COR-L47 (cell line): ENCODE measurements at places on chromosomes 16 and 17.

DNA sequence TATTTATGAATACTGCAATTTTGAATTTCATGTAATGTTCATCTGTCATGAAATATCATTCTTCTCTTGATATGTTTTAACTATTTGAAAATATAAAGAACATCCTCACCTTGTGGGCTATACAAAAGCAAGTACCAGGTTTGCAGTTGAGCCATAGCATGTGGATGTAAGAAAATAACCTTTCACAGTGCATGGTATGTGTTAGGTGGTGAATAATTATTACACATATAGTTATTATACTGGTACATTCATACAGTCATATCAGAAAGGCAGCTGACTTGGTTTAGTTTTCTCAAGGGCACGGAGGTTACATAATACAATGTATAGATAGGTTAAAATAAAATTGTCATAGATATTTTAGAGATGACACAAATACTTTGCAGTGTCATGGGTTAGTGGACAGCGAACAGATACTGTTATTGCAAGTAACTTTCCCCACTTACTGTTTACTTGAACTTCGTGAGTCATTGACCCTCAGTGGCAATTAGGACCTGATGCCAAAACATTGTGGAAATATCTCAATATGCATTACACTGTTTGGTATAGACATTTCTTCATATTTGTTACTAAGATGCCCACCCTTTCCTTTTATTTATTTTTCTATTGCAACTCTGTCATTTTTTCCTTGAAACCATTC lies 445.4 kb upstream of the GOT2 start:
- DNase-seq: no peak

DNA sequence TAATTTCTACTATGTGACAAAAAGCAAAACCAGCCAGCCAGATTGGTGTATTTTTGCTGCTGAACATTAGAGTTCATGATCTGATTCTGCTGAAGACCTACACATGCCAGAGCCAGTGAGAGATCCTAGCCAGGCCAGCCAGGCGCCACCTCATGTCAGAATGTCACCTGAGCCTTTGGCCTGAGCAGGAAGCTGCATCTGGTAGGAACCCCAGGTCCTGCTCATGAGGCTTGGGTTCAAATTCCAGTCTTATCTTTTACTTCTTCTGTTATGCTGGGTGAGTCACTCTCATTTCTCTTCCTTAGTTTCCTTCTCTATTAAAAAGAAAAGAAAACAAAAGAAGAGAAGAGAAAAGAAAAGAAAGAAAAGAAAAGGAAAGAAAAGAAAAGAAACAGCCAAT lies 585.1 kb upstream of the CDH5 start:
- DNase-seq: no peak

DNA sequence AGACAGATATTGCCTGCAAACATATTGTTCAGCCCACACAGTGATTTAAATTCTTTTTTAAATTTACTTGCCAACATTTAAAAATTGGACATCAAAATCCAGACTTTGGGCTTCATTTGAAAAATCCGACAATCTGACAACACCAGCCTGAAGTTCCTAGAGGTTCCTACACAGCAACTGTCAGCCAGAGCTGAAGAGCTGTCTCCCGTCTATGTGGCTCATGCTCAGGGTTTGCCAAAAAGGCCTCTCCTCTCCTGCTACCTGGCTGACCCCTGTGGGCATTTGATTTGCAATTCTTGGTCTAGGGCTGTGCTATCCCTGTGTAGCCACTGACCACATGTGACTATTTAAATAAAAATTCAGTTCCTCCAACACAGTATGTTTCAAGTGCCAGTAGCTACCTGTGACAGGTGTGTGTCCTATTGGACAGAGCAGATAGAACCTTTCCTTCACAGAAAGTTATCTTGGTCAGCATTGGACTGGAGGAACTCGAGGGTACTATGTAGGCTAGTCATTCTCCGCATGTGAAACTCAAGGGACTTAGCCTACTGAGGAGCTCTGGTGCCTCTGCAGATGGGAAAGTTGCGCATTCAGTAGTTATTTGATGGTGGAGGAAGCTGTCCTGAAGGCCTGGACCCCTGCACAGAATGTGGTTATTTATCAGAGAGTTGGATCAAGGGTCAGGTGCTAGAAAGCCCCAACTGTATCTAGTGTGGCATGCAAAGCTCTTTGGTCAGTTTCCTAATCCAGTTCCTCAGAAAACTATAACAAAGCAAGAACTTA lies 2.7 kb downstream of the LYRM1 start:
- DNase-seq: no peak

GRCh38 chr17:42251115-42251514 lies 25.1 kb downstream of the STAT5B start:
- no peak for DNase-seq

DNA sequence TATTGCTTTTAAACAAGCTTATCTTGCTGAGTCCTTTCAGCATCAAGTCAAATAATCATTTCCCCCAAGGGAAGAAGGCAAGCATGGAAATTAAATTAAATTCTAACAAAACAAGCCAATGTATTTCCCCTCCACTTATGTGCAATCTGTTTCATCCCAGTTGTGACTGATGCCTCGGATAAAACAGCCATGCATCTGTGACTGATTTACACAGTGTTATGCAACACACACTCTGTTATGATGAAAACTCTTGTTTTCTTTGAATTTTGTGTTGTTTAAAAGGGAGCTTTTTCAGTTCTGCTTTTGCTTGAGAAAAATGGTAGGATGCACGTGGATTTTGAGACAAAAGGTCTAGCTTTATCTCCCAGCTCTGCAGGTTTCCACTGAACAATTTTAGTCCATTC lies 32.6 kb downstream of the TMEM100 start:
- no peak for DNase-seq

- peak; percentile 55 for DNase-seq
Measured at GRCh38 chr16:75385507-75386152, 47.7 kb downstream of the CFDP1 start.

- no peak for DNase-seq
Measured at GRCh38 chr16:57388359-57389086, 16.0 kb upstream of the CCL17 start.

DNA sequence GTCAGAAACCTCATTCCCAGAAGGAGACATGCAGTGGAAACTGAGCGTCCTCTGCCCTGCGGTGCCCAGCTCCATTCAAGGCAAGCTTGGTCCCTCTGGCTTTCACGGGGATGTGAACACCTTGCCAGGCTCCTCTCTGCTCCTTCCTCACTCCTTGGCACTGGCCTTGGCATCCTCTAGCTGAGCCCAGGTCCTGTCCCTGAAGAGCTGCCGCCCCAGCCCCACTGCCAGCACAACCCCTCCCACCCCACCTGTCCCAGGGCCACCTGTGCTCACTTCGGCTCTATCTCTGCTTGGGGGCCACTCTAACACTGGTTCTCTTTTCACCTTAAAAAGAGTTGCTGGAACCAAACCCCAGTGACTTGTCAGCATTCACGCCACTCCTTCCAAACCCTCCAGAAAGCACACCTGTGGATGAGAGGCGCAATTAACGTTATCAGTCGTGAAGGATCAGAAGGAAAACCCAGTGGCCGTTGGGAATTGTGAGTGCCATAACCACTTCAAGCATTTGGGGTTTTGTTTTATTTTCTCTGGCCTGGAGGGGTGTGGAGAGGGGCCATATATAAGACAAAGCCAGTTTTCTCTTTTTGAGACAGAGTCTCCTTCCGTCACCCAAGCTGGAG lies 103.7 kb downstream of the AXIN2 start:
- DNase-seq: no peak

- no peak for DNase-seq
Measured at GRCh38 chr16:50808929-50809538, 67.1 kb downstream of the CYLD start.

- no peak for DNase-seq
Measured at GRCh38 chr17:76048711-76049110, 21.6 kb upstream of the EVPL start.

GRCh38 chr16:86574646-86575045 lies 3.7 kb upstream of the FOXL1 start:
- DNase-seq: no peak

DNA sequence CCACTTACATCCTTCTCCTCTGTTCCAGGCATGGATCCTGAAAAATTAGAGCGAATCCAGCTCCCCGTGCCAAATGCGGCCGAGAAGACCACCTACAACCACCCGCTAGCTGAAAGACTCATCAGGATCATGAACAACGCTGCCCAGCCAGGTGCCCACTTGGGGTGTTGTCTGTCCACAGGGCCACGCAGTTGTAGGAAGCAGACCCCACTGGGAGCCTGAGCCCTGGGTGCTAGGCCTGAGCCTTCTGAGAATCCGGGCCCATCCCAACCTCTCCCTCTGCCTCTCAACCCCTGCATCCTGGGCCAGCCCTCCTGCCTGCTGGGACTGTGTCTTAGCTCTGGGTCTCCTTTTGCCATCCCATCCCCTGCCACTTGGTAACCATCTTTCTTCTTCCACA lies 95.4 kb downstream of the CLEC16A start:
- no peak for DNase-seq

GRCh38 chr17:28216528-28216927 lies 102.5 kb upstream of the TMEM97 start:
- DNase-seq: no peak

- peak; percentile 17 for DNase-seq
Measured at GRCh38 chr17:74757502-74757901, 9.1 kb downstream of the NHERF1 start.

DNA sequence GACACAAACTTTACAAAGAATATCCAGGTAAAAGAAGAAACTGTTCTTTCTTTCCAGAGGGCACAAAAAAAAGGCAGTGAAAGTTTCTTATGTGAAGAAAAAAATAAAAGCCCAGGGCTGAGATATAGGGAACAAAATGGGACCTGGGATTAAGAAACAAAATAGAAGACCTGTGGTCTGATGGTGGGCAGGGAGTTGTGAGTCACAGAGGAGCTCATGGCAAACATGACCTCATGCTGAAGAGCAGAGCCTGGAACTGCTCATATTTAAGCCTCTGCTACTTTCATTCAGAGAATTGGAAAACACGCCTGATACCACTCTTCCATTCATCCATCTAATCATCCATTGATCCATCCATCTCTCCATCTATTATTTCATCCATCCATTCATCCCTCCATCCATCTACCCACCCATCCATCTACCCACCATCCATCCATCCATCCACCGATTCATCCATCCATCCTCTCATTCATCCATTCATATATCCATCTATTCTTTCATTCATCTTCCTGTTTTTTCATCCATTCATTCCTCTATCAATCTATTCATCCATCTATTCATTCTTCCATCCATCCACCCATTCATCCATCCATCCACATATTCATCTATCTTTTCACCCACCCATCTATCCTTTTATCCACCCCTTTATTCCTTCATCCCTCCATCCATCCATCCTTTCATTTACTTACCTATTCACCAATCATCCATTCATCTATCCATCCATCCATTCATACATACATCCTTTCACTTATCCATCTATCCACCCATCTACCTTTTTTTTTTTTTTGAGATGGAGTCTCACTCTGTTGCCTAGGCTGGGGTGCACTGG lies 30.0 kb downstream of the WFDC1 start:
- DNase-seq: no peak

DNA sequence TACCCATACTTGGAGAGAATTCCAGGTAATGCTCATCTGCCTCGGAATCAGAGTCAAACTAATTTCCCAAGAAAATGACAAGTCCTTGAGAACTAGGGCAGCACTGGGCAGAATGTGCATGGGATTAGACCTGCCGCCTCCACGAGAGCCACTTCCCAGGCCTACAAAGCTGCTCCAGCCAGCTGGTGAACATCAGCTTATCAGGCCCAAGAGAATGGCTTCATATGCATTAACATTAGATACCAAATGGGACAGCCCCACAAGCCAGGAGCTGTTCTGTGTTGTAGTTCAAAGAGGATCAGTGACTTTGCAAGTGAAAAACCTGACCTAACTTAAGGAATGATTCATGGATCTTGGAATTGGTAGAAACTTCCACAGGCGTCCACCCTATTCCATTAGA lies 203.3 kb downstream of the CYLD start:
- DNase-seq: no peak

DNA sequence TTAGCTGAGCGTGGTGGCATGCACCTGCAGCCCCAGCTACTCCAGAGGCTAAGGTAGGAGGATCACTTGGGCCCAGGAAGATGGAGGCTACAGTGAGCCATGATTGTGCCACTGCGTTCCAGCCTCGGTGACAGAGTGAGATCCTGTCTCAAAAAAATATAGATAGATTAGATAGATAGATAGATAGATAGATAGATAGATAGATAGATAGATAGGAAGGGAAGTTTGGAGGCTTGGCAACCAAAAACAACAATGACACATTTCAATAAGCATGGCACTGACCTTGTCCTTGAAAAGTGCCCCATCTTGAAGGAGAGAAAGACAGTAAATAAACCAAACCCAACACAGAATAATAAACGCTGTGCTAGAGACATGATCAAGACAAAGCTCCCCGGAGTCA lies 57.6 kb upstream of the FA2H start:
- no peak for DNase-seq
